ENCODE measurements at places on chromosomes 5 and 9.

DNA sequence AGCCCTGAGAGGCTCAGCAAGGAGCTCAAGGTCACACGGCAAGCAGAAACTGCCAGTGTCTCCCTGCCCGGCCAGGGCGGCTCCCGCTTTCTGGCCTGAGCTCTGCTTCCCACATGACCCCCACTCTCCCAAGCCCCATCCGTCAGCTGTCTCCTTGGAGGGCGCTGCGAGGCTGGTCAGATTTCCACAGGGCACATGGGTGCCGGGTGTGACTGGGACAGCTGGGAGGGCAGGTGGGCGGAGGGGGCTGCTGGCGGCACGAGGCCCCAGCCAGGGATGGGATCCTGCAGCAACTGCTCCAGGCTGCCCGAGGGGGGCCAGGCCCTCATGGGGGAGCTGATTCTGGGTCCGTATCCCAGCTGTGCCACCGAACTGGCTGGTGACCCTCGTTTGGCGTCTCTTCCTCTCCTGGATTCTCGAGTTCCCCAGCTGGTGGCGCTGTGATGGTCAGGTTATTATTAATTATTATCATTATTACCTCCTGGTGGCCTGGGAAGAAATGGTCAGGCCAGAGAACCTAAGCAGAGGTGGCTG, 12.9 kb upstream of the WDR38 start:
- DNase-seq: no peak

- DNase-seq: no peak
These were observed 70.1 kb upstream of the MEF2C start for GRCh38 chr5:88952996-88953643.

- DNase-seq: peak; percentile 6
These were observed 274.5 kb downstream of the GADD45G start for GRCh38 chr9:89879276-89879675.

GRCh38 chr5:58153255-58153654, 306.6 kb downstream of the PLK2 start:
- no peak for DNase-seq

DNA sequence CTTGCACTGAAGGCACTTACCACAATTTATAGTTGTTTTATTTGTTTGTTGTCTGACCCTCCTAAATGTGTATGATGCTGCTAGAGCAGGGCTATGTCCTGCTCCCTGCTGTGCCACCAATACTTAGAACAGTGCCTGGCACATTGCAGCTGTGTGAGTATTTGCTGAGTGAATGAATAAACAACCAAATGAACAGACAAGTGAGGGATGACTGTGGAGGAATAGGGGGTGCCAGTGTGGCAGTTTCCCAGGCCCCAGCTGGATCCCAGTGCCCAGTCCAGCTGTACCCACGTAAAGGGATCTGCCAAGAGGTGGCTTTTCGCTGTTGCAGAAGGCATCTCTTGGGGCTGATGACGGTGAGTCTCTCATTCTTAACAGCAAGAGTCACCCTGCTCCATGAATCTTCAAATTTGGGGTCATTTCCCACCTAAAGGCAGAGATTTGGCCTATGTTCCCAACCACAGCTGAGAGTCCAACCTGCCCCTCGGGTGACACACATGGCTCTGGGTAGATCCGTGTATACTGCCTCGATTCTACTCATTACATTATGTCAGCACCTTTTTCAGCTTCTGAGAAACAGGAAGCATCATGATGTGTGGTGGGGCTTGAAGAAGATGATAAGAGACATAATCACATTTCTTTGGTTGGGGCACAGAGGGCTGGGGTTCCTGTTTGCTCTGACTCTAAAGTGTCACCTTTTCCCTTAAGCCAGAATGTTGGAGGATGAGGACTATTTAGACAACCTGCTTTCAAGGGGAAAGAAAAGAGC, 14.3 kb downstream of the IL5 start:
- DNase-seq: no peak

DNA sequence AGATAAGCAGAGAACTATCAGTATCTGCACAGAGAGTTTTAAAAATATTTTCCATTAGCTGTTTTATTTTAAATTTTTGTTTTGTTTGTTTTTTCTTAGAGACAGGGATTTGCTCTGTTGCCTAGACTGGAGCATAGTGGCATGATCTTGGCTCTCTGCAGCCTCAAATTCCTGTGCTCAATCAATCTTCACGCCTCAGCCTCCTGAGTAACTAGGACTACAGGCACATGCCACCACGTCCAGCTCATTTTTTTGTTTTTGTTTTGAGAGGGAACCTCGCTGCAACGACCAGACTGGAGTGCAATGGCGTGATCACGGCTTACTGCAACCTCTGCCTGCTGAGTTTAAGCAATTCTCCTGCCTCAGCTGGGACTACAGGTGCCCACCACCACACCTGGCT, 138.2 kb upstream of the LPAR1 start:
- DNase-seq: no peak

GRCh38 chr9:16245756-16246440, 624.6 kb downstream of the BNC2 start:
- no peak for DNase-seq

GRCh38 chr5:3709717-3710348, 114.2 kb downstream of the IRX1 start:
- DNase-seq: no peak

DNA sequence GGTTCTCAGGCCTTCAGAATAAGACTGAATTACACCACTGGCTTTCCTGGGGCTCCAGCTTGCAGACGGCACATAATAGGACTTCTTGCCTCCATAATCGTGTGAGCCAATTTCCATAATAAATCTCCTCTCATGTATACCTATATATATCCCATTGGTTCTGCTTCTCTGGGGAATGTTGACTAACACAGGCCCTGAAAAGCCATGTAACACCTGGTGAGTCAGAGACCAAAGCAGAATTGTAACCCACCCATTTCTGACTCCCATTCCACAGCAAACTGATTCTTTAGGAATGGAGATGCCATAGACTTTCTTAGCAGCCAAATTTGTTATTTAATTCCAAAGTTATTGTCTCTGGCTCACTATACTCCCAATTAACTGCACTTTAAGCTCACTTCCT, 85.4 kb upstream of the AGXT2 start:
- no peak for DNase-seq

GRCh38 chr9:6619909-6620308, 25.6 kb downstream of the GLDC start:
- DNase-seq: no peak

- no peak for DNase-seq
These were observed 29.1 kb downstream of the DIRAS2 start for GRCh38 chr9:90613502-90613901.

DNA sequence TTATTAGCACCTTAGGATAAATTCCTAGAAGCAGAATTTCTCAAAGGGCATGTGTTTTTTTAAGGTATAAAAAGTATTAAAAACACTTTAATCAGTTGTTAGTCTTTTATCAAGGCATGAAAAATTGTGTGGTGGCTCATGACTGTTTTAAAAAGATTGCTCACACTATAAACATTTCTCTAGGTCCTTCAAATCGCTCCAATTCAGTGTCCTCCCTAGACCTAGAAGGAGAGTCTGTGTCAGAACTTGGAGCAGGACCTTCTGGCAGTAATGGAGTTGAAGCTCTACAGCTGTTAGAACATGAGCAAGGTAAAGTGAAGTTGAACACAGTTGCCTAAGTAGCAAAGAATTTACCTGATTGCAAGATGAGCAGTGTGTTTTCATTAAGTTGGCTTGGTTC, 62.0 kb downstream of the GAPVD1 start:
- no peak for DNase-seq

- DNase-seq: no peak
These were observed 36.2 kb downstream of the IPPK start for GRCh38 chr9:92633614-92634278.

- DNase-seq: peak; percentile 22
These were observed 1.1 kb downstream of the EPB41L4B start for GRCh38 chr9:109319626-109320241.

GRCh38 chr5:54997081-54997480, 11.7 kb upstream of the ESM1 start:
- no peak for DNase-seq

GRCh38 chr9:1837453-1838084, 177.6 kb upstream of the SMARCA2 start:
- DNase-seq: no peak

GRCh38 chr5:4017076-4017803, 421.6 kb downstream of the IRX1 start:
- no peak for DNase-seq

DNA sequence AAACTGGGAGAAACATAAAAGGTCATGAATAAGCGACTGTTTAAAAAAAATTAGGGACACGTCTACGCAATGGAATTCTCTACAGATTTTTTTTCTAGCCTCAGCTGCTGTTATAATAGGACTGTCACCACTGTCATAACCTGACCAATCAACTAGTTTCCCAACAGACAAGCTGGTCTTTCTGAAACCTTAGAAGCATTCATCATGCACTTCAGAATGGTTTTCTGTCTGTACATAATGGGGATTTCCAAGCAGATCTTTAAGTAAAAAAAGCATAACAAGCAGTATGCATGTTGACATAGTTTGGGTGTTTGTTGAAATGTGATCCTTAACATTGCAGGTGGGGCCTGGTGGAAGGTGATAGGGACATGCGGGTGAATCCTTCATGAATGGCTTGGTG, 58.3 kb upstream of the SEMA6A start:
- no peak for DNase-seq

DNA sequence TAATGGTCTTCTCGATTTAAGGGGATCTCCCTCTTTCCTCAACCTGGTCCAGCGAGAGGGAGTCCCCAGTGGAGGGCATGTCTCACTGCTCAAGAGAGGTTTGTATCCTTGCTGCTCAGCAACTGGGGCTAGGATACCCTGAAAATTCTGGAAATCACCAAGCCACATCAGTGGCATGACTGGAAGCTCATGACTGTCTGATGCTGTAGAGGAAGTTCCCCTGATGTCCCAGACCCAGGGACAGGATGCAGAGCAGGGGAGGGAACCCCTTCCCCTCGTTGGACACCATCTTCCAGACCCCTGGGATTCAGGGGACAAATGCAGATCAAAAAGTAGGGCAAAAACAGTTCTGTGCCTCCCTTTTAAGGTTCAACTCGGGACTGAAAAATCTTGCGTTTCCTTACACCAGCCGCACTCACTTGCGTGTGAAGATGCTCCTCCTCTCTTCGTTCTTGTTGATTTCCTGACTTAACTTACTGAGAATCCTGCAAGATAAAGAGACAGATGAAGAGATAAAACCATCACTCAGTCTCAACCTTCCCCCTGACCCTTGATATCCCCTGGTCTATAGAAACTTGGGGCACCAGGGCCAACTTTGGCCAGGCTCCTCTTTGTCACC, 22.1 kb downstream of the LCP2 start:
- DNase-seq: no peak

DNA sequence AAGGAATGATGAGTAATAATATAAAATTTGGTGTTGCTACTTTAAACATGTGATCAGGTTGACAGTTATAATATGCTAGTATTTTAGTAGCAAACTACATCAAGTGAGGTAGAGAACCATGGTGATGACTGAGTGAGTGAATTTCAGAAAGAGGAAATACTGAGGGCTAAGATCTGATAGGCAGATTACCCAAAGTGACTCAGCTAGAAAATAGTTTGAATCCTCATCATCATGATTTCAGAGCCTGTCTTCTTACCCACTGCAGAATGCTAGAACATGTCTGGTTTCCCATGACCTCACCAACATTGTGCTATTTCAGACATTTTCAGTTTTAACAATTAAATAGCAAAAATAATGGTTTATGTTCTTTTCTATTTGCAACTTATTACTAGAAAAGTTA, 602.1 kb downstream of the TAF11L14 start:
- DNase-seq: no peak

DNA sequence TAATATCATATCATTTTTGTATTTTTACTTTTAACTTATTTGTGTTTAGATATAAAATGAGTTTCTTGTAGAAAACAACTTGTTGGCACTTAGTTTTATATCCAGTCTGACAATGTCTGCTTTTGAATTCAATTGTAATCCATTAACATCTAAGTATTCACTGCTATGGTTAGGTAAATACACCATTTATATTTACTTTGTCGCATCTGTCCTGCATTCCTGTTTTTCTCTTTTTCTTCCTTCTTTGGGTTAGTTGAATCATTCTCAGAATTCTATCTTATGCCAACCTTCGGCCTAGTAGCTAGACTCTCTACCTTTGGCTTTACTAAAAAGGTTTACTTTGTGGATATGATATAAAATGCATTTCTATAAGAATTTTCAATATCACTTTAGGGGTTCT, 107.6 kb downstream of the PLCXD3 start:
- DNase-seq: no peak

- no peak for DNase-seq
These were observed 185.5 kb upstream of the ANKH start for GRCh38 chr5:15056988-15057592.

DNA sequence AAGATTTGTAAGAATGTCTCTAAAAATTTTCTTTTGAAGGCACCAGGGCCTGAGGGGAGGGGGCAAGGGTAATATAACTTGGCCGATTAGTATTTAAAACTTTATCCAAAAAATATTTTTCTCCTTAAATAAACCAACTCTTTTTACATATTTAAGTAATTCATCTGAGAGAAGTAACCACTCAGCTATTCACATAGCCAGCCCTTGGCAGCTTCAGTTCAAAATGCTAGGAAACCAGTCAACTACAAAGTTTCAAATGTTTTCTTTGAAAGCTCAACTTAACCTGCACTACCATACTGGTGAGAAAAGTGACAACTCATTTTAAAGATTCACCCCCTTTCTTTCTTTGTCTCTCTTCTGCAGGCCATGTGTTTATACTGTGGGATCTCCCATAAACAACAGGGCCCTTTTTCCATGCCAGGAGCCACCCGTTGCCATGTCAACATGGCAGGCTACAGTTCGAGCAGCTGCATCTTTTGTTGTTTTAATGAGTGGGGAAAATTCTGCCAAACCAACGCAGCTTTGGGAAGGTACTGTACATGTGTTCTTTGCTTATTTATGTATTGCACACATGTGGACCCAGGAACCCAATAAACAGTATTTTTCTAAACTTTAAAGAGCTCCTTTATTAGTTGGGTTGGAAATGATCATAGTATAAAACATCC, 46.3 kb downstream of the AOPEP start:
- DNase-seq: no peak

- DNase-seq: no peak
These were observed 9.0 kb downstream of the MRPS2 start for GRCh38 chr9:135509458-135509857.

DNA sequence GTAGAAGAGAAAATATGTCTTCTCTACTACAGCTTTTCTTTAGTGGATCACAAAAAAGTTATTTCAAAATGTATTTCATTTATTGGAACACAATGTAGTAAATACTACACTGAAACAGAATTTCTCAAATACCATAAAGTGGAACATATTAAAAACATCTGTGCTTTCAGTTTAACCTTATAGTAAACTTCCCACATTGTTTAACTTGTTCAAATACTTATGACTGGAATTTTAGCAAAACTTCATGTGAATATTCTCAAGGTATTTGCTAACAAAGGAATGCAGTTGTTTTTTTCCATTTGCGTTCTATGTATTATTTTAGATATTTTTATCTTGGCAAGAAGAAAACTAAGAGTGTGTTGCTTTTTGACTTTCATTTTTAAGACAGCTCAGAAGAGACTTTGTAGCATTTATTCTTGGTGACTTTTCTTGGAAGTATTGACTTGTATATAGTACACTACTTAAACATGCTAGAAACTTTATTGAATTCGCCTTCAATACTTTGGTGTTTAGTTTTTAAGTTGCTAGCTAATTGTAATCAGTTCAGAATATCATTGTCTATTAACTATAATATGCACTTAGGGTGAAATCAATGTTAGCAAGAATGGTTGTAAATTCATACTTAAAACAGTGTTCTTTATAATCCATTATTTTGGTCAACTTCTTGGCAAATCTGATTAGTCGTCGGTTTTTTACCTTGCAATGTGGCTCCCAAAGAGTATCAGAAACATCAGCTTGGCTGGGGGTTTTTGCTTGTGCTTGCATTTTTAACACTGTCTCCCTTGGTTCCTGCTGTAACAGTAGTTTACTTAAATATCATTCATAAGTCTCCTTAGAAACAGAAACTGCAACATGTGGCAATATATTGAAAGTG, 5.0 kb upstream of the RHOBTB3 start:
- no peak for DNase-seq

All from stimulated activated CD4-positive, alpha-beta T cell treated with anti-CD3 and anti-CD28 coated beads, Interleukin-2, amount 100 ng/mL, for 24 hours (primary cell).